ENCODE measurements at places on chromosomes 3 and 15.

- no peak for DNase-seq
Measured at GRCh38 chr15:50365971-50366370, 11.0 kb upstream of the GABPB1 start.

- DNase-seq, result no peak
Measured at GRCh38 chr3:46884929-46885328, 7.4 kb downstream of the PTH1R start.

- DNase-seq, result no peak
Measured at GRCh38 chr3:183064475-183064874, 34.8 kb downstream of the MCCC1 start.

- DNase-seq, result no peak
Measured at GRCh38 chr15:73150831-73151230, 98.6 kb downstream of the NEO1 start.

- no peak for DNase-seq
Measured at GRCh38 chr3:86661817-86662216, 329.1 kb downstream of the VGLL3 start.

DNA sequence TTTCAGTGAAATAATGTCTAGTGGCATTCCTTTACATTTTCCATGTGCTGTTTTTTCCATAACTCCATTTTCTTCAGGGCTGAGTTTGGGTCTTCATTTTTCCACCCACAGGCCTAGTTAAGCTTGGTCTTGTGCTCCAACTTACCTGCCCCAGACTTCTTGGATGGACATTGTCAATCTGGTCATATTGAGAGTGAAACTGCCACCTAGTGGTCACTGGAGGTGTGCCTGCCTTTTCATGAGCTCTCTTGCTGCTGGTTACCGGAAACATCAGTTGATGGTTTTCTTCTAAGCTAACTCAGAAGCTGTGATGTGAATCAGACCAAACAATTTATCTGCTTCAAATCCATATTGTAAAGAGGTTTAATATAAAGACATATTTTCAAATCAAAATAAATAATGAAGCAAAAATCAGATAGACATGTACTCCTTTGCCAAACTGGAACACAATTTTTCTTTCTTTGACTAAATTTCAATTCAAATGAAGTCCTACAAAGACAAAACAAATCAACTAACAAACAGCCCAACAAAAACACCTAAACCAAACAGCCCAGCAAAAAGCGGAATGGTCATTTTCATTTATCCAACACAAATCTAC is 135.1 kb upstream of the RASGRP1 start:
- DNase-seq, result peak; percentile 29

DNA sequence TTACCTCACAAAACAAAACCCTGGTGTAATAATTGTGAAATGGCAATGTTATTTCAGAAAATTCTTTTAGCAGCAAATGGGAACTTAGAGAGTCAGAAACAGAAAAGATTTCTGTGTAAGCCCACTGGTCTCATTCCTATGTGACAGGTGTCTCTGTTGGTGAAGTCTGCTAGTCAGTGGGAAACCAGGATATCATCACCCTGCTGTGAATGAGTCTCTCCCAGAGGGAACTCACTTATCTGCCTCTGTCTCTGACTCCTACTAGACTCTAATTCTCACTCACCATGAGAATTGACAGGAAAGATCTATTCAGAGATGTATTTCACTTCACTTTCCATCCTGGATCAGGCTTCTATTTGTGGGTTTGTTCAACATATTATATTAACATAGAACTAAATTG is 266.0 kb downstream of the EPHA3 start:
- DNase-seq, result no peak

DNA sequence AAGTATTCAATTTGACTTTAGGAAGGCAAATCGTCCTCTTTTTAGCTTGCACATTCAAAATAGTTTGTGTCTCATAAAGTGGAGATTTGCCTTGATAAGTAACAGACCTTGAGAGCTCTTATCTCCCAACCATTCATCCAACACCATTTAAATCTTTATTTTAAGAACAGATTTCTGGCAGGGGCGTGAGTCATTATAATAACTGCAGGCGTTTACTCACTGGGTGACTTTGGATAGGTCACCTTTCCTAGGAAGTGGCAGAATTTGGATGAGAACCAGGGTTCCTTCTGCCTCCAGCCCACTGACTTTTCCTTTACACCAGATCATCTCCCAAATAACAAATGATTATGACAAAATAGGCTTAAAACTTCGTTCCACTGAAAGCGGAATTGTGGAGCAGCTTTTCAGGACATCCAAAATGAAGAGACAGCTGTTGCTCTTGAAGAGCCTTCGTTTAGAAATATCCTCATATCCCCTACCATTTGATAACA is 5.0 kb downstream of the LMCD1 start:
- DNase-seq, result no peak

DNA sequence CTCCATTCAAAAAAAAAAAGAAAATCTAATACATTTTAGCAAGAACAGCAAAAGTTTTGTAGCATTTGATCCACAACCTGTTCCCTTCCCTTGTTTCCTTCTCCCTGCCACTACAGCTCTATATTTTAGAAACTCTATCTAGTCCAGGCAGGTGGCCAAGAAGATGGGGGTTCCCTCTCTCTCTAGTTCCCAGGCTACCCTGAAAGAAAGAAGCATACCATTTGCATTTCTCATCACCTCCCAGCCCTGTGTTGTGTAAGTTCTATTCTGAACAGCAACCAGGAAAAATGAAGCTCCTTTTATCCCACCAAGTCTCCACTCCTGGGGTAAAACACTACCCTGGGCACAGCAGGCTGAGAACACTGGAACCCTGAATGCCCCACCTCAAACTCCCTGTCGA is 100.0 kb downstream of the PCCB start:
- DNase-seq, result no peak

DNA sequence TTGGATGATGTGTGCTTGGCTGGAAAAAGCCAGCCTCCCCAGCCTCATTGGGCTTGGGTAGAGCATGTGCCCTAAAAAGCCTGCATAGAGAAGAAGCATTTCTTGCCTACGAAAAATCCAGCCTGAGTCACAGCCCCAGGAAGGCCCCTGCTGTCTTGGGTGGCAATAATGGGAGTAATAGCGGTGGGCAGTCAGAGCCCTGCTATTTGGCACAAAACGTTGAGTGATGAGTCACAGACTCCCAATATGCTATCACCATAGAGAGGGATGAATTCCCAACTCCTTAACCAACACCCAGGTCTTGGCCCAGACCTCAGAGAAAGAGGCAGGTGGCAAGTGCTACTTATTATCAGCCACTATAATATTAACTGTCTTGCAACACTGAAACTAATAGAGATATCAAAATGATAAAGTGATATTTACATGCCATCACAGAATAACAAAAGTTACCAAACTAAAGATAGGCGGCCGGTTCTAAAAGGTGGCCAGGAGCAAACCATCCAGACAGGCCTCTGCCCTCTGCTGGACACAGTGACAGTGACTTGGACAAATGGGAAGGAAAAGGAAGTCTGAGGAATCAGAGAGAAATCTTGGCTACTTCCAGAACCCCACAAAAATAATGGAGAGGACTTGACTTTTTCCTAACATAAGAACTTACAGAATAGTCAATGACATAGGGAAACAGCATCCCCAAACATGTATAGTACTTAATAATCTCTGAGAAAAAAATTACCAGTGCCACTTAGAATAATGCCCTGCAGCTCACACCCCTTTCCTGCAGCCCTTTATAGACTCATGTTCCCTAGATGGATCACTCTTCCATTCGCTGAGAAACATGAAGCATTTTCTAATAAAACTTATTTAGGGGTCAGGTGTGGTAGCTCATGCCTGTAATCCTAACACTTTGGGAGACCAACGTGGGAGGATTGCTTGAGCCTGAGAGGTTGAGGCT is 51.9 kb upstream of the MUC13 start:
- no peak for DNase-seq

DNA sequence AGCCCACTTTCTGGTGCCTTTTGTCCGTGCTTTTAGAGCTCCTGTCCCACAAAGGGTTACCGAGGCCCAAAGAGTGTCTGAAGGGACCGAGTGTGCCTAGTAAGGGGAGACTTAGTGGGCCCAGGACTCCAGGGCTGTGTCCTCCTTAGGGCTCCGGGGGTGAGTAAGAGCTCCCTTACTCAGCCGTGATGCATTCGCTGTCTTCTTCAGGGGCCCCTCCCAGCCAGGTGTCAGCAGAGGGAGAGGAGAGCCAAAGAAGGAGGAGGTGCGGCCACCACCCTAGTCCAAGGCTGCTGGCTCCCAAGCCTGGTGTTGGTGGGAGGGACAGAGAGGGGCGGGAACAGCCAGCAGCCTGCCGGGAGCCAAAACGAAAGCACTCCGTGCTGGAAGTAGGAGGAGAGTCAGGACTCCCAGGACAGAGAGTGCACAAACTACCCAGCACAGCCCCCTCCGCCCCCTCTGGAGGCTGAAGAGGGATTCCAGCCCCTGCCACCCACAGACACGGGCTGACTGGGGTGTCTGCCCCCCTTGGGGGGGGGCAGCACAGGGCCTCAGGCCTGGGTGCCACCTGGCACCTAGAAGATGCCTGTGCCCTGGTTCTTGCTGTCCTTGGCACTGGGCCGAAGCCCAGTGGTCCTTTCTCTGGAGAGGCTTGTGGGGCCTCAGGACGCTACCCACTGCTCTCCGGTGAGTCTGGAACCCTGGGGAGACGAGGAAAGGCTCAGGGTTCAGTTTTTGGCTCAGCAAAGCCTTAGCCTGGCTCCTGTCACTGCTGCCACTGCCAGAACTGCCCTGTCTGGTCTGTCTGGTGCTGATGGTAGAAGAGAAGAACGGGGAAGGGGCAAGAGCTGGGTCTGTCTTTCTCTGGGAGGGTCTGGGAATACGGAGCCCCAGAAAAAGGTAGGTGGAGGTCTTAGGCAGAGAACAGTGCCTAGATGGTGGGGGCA is at the start of gene IL17RC:
Gene IL17RC, plus strand, starts transcription at position 365 of the 947 bp plus-strand sequence. Its CDS starts 218 bp downstream, at position 583.
- peak; percentile 57 for DNase-seq

DNA sequence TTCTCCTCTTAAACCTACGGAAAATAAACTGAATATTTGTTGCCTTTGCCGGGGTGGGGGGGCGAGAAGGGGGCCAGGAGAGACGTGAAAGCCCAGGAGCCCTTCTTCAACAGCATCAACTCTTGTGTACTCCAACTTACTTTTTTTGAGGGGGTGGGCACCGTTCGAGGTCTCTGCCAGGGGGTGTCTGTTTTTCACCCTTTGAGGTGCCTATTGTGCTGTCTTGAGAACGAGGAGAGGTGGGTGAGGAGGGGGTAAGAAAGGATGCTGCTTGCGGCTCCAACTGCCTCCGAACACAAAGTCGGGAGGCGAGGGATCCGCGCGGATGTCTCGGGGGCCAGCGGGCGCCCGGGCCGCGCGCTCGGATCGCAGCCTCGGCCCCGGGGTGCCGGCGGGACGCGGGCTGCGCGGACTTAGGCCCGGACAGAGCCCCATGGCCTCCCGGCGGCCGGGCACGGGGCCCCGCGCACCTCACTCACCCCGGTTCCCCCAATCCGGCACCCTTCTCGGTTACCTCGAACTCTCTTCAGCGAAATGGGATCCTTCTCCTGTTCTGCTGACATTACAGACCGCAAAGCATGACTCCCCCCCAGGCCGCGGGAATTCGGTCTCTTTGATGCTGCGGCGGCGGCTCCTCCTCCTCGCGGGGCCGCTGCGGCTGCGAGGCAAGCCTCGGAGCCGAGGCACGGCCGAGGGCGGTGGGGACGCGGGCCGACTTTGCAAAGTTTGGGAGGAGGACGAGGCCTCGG is 650 bp downstream of the PYGO1 start:
- no peak for DNase-seq

DNA sequence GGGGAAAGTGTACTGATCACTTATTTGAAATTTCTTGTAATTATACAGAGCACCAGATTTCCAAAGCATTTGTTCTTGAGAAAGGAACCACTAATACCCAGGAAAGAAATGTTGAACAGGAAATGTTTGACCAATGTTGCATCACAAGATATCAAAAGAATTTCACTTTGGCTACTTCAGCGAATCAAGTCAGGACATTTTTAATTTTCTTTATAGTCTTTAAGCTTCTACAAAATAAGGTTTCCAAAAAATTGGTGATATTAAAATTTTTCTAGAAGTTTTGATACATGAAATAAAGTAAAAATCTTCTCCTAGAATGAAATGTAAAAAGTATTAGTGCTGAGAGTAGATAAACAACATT is 421.9 kb downstream of the MECOM start:
- DNase-seq, result no peak

DNA sequence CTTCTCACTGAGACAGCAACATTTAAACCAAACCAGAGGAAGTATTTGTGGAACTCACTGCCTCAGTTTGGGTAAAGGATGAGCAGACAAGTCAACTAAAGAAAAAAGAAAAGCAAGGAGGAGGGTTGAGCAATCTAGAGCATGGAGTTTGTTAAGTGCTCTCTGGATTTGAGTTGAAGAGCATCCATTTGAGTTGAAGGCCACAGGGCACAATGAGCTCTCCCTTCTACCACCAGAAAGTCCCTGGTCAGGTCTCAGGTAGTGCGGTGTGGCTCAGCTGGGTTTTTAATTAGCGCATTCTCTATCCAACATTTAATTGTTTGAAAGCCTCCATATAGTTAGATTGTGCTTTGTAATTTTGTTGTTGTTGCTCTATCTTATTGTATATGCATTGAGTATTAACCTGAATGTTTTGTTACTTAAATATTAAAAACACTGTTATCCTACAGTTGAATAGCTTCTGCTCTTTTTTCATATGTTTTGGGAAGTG is 23.3 kb downstream of the CLDN18 start:
- DNase-seq, result no peak

DNA sequence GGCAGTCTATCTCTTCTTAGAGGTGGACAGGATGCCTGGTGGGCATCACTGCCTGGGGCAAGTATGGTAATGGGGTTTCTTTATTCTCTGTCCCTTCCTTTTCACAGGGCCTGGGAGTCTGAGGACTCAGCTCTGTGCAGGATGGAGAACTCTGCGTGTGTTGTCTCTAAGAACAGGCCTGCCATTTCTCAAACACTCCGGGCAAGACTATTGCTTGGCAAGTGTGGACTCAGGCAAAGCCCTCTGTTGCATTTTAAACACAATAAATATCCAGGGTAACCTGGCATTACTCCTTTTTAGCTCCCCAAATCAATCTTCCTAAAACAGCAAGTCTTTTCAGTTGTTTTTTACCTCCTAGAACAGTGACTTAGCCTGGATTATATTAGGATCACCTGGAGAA is 185.1 kb upstream of the ROPN1 start:
- no peak for DNase-seq

All from NCI-H774 (cell line).